ENCODE measurements at places on chromosomes 5 and 9.

- no peak for DNase-seq
These were observed 1.5 kb downstream of the PRRC2B start for GRCh38 chr9:131395157-131396098.

- DNase-seq: no peak
These were observed 1731.2 kb upstream of the CDH6 start for GRCh38 chr5:29462241-29462640.

DNA sequence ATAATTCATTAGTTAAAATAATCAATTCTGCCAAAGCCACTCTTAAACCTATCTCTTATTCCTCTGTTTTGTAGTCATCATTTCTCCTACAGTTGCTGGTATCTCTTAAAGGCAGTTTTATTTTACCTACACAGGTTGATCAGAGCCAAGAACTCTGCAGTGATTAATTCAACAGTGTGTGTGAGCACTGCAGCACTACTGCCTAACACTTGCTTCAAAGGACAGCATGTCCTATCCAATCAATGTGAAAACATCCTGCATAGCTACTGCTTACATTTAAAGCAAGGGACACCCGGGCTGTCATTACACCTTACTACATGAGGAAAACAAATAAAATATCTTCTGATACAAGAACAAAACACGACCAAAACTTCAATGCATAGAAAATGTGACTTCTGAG is 45.1 kb upstream of the HK3 start:
- DNase-seq: no peak

DNA sequence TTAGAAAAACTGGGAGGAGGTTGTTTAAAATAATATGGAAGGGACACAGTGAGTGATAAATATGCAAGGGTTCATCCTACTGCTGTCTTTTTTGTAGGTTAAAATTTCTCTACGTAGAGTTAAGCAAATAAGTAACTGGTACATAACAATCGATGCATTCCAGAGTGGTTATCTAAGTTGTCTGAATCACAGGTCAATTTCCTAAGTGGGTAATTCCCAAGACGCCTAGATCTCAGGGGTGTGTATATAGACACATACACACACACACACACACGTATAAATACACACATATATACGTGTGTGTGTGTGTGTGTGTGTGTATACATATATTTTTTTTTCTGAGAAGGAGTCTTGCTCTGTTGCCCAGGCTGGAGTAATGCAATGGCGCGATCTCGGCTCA is 22.3 kb downstream of the CAAP1 start:
- DNase-seq: no peak

DNA sequence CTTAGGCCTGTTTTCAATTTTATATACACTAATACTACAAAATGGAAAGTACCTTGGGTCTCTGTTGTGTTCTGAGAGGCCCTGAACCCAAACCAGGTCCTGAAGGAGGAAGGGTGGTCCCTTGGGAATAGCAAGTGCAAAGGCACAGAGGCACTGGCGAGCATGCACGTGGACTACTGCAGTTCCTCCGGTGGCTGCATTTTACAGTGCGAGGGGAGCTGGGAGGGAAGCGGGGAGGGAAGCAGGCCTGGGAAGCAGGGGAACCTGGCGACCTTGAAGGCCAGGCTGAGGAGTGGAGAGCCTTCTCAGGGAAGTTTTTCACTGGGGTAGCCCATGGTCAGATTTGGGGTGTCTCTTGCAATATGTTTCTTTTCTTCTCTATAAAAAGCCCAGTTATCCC is 33.9 kb downstream of the MORN5 start:
- DNase-seq: no peak

GRCh38 chr5:173310861-173311785 is 17.1 kb downstream of the STC2 start:
- DNase-seq: no peak

- no peak for DNase-seq
These were observed 143.8 kb upstream of the MAP3K1 start for GRCh38 chr5:56671571-56671970.

Data from activated CD8-positive, alpha-beta memory T cell treated with anti-CD3 and anti-CD28 coated beads for 48 hours (primary cell).